ENCODE measurements at places on chromosomes 13 and 19.

DNA sequence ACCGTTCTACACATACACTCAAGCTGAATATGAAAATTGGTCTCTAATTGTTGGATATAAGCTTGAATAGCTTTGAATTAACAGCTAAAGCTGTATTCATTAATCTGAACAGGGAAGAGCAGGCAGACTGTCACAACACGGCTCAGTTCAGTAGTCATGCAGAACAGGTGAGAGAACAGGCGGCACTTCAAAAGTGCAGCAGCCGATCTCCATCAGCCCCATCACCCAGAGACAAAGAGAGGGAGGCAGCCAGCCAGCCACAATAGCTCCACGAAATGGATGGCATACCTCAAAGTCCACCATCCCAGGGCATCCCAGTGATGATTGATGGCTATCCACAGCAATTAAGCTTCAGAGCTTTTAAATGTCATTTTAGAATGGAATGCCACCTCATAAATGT is 419.2 kb downstream of the OLFM4 start:
- no peak for DNase-seq

DNA sequence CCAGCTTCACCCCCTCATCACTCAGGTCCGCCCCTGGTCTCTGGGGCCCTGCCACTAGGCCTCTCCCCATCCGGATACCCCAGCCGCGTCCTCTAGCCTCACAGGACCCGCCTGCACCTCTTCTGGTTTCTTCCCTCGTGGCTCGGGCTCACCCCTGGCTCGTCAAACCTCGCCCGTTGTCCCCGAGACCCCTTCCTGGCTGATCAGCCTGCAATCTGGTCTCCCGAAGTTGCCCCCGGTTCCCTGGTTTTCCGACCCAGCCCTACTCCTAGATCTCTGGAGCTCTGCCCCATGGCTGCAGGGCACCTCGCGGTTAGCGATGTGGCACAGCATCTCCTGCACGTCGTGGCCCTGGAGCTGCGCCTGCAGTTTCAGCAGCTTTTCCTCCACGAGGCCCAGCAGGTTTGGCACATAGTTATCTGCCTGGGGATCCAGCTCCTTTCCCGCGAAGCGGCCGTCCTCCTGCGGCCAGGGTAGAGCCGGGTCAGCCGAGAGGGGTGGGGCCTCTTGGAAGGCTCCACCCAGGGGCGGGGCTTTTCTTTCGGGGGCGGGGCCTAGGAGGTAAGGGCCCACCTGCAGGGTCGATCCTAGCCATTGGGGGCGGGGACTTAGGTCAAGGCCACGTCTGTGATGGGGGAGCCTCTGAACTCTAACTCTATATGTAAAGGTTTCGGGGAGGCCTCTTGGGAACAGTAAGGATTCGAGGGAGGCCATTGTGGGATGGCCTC is 2.4 kb upstream of the RGL3 start:
- no peak for DNase-seq

GRCh38 chr19:8334458-8335342 is 8.4 kb downstream of the KANK3 start:
- DNase-seq, result peak; percentile 19

- no peak for DNase-seq
Observed at GRCh38 chr19:10431943-10432735, 11.8 kb downstream of the PDE4A start.

DNA sequence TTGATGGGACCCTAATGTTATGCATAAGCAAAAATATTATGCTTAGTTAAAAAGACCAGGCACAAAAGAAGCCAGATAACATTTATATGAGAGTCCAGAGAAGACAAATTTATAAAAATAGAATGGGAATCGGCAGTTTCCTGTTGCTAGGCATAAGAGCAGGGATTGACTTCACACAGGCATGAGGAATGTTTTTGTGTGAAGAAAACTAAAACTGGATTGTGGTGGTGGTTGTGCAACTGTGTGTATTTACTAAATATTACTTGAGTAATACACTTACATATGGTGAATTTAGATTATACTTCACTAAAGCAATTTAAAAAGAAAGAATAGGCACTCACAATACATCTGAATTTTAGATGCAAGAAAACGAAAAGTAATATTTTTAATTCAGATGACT is 108.3 kb downstream of the SLITRK1 start:
- no peak for DNase-seq

DNA sequence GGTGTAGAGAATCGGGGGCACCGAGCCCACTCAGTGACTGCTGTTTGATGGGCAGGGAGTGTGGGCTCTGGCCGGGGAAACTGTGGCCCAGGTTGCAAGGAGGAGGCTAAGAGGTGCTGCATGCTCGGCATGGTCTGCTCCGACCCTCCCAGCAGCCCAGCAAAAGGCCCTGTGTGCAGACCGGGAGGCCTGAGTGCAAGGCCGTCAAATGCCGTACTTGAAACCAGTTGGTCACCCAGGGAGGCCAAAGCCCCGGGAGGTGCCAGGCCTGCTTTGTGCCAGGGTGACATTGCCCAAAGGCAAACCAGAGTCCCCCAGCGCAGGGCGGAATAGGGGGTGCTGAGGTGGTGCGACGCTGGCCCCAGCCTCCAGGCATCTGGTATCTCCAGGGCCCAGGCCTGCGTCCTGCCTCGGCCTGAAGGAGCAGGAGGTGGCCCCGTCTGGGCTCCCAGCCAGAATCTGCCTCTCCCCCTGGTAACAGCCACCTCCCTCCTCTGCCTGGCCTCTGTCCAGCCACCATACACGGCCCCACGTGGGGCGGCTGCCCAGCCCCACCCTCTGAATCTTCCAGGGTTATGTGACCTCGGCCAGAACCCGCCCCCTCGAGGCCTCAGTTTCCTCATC is 4.0 kb downstream of the PIK3R2 start:
- peak; percentile 75 for DNase-seq

DNA sequence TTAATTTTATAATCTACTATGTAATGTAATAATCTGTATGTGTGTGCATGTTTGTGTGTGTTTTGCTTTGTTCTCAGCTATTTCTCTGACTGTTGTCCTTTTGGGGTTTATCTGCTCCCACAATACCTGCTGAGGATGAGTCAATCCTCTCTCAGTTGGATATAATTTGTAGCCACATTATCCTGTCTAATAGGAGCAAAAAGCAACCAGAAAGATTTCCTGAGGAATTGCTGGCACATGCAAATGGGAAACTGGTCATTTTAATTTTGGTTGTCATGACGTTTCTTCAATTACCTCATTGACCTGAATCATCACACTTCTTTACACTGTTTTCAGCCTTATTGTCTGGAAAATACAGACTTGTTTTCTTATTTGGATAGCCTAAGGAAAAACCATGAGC is 488.4 kb downstream of the KLF5 start:
- peak; percentile 22 for DNase-seq

DNA sequence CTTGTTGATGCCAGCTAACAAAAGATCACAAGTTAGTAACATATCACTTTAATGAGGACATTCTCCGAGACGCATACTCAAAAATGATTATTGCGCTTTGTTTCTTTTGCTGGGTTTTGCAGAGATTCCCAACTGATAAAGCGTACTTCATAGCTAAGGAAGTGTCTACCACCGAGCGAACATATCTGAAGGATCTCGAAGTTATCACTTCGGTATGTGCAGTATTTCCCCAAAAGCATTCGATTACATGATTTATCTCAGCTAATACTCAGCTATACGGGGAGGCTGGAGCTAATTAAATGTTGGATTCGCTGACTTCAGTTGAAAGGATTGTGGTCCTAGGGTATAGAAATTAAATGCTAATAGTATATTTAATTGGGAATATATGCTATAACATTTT is 166.3 kb downstream of the STK24 start:
- no peak for DNase-seq

GRCh38 chr13:67951431-67951830 is 721.3 kb upstream of the PCDH9 start:
- DNase-seq, result no peak

DNA sequence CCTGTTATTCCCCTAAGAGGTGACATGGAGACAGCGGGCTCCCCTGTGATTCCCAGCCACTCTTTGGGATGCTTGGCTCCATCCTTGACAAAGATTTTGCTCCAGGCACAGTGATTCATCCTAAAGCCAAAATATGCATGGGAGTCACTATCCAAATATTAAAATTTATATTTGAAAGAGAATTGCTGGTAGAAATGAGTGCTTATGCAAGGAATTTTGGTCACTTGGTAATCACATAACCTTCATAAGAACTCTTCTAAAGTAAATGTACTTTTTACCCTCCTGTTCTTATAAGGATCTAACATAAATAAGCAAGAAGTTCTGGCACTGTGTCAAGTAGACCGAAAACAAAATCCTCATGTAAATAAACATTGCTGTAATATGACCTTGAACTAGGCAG is 385.8 kb downstream of the ITGBL1 start:
- no peak for DNase-seq

Measured in renal cortical epithelial cell (primary cell).